Activated effector memory CD4-positive, alpha-beta T cell treated with anti-CD3 and anti-CD28 coated beads, Interleukin-2, amount 50 U/mL, for 16 hours (primary cell): ENCODE measurements at places on chromosomes 12 and 14.

DNA sequence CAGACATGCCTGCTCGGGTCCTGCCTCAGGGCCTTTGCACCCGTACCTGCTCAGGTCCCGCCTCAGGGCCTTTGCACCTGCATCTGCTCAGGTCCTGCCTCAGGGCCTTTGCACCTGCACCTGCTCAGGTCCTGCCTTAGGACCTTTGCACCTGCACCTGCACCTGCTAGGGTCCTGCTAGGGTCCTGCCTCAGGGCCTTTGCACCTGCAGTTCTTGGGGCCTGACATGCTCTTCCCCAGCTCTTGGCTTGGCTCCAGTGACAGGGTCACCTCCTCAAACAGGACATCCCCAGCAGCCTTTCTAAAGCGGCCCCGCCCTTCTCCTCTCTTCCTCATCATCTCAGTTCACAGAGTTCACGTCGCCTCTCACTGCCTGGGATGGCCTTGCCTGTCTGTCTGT, 54.9 kb upstream of the NCOR2 start:
- DNase-seq = no peak

GRCh38 chr12:125856366-125856765, 791.1 kb downstream of the AACS start:
- DNase-seq = no peak

DNA sequence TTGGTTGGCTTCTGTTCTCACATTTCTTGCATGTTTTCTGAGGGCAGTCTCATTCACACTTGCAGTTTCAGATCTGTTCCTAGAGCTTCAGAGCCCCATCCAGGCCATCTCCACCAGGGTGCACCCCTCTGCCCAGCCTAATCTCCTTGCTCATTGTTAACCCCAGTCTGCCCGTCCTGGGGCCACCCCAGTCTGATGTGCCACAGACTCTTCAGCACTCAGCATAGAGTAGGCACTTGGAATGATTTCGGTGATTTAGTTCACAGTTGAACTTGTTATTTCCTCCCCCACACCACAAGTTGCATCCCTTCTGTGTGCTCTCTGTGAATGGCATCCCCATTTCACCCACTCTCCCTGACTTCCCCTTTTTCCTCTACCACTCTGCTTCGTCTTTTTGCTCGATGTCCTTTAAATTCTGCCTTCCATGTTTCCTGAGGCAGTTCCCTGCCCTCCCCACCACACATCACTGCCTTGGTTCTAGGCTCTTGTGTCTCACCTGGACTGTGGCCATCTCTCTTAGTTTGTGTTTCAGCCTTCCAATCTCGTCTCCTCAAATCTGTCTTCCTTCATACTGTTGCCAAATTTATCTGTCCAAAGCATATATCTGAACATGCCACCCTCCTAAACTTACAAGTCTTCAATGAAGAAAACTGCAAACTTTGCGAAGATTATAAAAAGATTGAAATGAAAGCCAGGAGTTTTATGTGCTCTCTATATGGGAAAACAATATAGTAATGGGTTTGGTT, 41.5 kb downstream of the ANO6 start:
- no peak for DNase-seq

DNA sequence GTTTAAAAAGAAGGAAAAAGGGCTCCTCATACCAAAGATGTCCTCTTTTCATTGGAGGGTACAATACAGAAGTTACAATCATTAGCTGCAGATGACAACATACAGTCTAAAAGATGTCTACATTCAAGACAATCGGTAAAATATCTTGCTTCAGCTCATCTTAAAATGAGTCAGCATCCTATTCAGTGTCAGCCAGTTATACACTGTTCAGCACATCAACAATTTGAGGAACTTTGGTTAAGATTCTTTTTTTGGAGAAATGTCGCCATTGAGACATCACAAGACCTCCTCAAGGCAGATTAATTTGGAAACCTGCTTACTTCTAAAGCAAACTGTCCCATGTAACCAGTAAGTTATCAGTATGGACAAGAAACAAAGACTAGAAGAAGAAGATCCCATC, 100.7 kb upstream of the SLC38A4 start:
- no peak for DNase-seq

DNA sequence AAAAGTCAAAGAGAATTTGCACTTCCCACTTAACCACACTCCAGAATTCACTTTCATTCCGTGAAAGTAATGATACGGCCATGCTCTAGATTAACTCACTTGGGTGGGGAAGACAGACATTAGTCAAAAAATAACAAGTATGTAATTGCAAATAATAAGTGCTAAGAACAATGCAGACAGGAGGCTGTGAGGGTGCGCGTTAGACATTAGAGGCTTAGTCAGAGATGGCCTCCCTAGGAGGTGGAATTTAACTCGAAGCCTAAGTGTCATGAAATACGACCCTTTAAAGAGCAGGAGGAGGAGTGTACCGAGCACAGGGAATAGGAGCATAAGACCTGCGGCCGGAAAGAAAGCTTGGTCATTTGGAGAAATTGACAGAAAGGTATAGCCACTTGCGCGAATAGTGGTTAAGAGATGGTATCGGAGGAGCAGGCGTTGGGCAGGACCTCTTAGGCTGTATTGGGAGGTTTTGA, 628 bp downstream of the SNRPF start:
- no peak for DNase-seq

- DNase-seq = no peak
Measured at GRCh38 chr12:93972411-93973208, 175.8 kb upstream of the PLXNC1 start.

DNA sequence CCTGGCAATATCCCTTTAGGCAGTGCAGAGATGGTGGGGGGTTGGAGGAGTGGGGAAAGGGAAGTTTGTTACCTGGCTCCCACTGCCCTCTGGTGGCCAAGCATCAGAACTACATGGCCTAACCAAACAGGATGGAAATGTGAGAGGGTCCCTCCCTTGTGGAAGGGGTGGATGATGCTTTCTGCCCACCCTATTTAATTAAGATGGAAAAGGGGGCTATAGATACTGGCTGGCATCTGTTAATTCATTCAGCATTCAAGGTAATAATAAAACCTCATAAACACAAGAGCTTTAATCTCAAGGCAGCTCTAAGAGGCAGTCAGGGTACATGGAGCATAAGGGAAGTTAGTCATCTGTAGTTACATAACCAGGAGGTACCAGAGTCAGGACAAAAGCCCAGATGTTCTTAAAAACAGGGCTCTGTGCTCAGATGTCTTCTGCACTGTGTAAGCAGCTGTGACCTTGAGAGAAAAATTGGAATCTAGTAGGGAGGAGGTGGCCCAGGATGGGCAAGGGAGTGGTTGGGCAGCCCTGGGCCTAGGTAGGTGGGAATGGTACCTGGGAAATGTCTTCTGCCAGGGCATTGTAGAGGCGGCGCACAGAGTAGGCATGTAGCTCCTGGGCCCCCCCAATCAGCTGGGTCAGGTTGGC, 4.6 kb downstream of the AP1G2 start:
- DNase-seq = peak; percentile 85

- no peak for DNase-seq
Measured at GRCh38 chr14:95664066-95664465, 22.2 kb upstream of the TCL1B start.

DNA sequence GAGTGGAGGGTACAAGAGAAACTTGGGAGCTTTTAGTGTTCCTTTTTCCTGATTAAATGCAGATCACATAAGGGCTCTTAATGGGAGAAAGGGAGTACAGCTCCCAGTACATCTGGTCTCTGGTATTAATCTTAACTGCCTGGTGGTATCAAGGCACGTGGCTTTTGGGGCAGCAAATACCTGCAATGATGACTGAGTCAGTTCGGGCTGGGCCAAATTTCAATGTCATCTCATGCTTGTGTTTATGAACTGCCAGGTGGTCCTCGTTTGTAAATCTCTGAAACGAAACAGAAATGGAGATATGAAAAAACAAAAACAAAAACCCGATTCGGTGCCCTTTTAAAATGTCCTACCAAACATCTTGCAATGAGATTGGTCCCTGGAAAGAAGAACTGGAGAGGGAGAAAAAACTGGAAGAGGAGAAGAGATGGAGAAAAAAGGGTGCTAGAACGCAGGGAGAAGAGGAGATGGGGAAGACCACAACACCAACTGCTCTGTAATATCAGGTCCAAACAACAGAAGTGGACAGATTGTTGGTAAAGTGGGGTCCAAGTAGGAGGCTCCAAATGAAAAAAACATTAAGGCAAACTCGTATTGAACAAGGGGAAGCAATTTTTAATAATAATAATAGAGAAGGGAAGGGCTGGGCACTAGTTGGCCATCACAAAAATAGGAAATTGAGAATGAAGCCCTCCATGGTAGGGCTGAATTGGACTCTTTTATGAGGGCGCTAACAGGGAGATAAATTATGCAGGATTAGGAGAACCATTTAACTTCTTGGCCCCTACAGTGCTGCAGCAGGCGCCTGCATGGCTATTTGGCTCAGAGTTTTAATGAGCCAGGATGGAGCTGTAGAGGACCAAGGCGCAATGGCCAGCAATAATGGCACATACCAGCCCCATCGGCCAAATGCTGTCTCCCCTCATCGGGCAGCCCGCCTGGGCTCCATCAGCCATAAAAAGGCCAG, 45.4 kb upstream of the NPFF start:
- DNase-seq = no peak

GRCh38 chr12:6946033-6946919, 2.5 kb downstream of the C12orf57 start:
- DNase-seq = peak; percentile 86

DNA sequence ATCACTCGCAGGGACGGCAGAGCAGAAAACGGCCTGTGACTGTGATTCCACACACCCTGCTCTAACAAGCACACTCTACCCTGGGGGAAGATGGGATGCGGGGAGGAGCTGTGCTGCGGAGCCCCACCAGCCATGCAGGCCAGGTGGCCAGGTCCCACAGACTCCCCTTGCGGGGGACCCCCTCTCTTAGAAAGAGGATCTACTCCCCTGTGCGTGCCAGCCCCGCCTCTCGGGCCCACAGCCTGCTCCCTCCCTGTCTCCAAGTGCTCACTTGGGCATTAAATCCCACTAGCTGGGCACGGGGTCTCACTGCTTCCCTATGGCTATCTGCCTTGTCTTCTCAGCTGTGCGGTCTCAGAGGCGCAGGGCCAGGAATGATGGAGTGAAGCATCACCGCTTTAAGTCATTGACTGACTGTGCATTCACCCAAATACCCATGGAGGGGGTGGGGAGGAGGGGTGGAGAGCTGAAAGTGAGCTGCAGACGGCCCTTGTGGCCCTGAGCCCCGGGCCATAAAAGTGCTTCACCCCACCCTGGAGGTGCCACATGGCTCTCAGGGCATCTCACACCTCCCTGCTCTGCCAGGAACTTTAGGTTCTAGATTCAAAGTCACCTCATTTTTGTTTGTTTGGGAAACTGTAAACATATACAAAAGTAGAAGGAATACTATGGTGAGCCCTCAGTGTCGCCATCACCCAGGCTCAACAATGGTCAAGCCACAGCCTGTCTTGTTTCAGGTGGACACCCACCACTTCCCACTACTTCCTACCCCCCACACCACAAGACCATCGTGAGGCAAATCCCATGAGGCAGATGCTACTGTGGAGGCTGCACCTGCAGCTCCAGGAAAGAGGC, 9.4 kb downstream of the STX2 start:
- no peak for DNase-seq

- no peak for DNase-seq
Measured at GRCh38 chr12:52713960-52714886, 10.9 kb upstream of the KRT77 start.

DNA sequence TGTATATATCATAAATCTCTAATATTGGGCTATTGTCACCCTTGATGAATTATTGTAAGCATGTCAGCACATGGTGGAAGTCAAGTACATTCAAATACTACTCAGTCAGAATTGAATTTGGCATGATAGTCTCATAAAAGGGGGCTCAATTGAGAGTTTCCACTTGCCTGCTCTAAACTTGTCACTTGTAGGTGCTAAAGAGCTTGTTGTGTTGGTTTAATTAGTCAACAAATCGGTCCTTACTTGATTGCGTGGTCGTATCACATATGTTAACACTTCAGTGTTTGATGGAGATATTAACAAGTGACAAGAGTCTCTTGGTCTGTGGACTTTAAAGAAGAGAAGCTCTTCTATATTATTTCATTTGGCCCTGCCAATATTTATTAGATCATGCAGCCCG, 81.1 kb downstream of the NKX2-1 start:
- DNase-seq = no peak

DNA sequence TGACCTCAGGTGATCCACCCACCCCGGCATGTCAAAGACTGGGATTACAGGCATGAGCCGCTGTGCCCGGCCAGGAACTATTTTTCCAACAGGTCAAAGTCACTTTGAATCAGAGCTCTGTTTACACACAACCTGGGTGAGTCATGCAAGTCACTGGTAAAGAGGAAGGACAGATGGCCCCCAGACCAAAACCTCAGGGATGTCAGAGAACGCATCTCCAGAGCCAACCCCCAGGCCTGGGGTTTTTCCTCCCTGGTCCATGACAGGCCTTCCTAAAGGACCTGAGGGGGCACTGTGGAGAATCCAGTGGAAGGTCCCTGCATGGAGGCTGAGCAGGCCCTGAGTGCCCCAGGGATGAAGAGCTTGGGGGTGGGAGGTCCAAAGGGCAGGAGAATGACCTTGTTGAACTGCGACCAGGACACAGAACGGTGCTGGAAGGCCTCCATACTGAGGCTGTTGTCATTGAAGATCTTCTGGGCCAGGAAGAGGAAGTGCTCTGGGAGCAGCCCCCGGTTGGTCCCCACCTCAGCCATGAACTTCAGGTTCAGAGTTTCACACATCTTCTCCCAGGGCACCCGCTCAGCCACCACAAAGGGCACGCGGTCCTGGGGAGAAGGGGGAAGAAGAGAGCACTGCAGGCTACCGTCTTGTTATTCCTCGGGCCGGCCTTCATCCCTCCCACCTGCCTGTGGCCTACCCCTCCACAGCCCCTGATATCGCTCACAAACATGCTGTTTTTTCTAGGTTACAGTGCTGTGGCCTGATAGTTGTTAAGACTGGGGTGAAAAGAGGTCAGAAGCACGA, 9.1 kb downstream of the STAT6 start:
- DNase-seq = no peak

DNA sequence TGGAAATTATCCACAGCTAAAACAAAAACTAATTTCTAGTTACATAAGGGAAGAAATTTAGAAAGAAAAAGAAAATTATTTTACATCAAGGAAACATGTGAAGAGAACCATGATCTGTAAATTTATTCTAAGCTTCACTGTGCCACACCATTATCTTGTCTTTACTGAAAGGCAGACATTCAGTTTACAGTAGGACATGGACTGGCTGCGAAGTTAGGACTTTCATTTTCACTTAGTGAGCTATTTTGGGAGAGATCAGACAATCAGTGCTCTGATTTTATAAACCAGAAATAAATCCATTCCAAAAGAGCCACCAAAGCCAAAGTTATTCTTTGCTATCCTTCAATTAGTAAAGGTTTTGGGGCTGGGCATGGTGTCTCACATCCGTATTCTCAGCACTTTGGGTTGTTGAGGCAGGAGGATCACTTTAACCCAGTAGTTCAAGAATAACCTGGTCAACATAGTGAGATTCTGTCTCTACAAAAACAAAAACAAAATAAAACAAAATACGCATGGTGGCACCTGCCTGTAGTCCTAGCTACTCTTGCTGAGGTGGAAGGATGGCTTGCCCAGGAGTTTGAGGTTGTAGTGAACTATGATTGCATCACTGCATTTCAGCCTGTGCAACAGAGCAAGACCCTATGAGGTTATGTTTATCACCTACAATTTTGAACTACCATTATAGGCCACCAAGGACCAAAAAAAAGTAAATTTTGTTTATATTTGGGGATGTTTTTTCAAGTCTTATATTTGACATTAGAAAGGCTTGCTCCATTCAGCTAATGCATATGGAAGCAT, 1084.8 kb upstream of the ATXN7L3B start:
- no peak for DNase-seq

GRCh38 chr12:38998887-38999482, 93.6 kb upstream of the CPNE8 start:
- DNase-seq = no peak
